Non-pigmented ciliary epithelial cell (primary cell): ENCODE measurements at places on chromosomes 6 and 20.

DNA sequence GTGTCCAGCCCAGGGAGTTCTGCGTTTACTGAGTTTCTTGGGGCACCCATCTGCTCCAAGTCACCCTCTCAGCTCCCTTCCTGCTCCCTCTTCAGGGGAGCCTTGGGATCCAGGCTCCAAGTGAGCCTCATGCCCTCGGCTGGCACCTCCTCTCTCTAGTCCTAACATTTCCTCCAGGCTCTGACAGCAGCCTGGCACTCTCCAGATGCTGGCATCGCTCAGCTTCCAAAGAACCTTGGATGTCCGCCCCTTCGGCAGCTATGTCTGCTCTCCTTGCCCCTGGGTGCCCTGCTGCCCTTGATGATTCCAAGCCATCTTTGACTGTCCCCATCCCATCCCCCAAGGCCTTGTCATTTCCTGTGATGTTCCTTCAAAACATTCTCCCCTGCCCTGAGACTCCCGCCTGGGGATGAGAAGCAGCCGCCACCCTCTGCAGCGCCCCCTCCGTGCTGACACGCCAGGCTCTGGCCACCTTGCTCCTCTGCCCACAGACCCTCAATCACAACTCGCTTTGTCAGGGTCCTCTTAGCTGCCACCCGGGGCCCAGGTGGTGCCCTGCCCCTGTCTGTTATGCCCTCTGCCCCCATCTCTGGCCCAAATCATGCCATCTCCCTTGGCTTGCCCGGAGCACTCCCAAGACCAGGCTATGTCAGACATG lies 6.6 kb upstream of the GFRA4 start:
- no peak for DNase-seq

DNA sequence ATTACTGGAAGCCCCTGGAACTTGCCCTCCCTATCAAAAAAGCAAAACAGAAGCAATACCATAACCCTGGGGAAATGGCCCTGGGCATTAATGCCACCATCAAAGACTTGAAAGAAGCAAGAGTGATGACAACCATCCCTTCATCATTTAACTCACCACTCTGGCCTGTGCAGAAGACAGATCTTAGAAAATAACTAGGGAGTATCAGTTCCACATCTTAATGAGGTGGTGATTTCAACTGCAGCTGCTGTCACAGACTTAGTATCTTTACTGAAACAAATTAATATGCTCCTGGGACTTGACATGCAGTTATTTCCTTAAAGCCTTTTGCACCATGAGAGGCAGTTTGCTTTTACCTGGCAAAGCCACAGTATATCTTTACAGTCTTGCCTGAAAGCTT lies 24.1 kb downstream of the CD164 start:
- DNase-seq = no peak

GRCh38 chr20:38342216-38342615 lies 4.1 kb upstream of the LBP start:
- DNase-seq = no peak

GRCh38 chr6:44263354-44264100 lies 1.8 kb downstream of the NFKBIE start:
- no peak for DNase-seq

DNA sequence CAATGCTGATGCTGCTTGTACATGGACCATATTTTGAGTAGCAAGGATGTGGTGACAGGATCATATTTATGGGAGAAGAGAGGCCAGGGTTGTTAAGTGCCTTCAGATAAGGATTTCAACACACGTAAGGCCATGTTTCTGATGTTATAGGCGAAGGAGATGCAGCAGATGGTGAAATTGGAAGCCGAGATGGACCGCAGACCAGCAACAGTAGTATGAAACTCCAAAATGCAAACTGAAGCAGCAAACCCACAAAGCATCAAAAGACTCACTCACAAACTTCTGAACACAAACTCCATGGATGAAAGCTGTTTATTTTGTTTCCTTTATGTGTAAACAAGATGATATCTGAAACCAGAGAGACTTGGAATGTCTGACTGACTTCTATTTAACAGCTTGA lies 35.6 kb upstream of the LAMP5 start:
- DNase-seq = no peak

- no peak for DNase-seq
These were observed 455.4 kb downstream of the RNF144B start for GRCh38 chr6:18842534-18842933.
